Central memory CD4-positive, alpha-beta T cell (primary cell): ENCODE measurements at places on chromosomes 11 and 22.

DNA sequence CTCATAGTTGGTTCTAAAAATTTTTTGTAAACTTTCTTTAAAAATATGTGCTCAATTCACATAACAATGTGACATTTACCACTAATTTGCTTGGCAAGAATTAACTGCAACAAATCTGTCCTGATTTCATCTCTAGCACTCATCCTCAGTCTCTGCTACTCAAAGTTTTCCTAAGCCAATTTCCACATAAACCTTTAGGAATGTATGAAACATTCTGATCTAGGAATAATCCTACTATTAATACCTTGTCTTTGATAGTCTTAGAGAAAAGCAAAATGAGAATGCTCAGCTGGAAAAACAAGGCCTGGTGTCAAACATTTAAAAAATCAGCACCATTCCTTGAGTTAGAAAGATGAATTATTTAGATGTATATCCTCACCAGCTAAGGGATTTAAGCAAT lies 114.3 kb downstream of the CD44 start:
- no peak for DNase-seq

- DNase-seq = no peak
Observed at GRCh38 chr11:115894176-115894575, 390.0 kb upstream of the CADM1 start.

DNA sequence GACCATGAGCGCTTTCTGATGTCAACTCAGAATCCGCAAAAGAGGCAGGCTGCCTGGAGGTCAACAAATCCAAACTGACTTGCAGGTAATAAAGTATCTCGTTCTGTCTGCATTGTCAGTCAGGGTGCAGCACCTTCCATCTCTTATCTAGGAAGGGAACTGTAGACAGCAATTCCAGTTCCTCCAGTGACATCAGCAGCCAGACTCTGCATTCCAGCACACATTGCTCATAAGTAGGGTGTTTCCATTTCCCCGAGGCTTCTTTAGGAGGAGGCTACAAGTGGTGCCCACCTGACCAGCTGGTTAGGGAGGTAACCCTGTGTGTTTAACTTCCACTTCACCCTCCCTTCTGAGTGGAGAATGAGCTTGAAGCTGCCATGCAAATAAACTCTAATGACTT lies 53.3 kb downstream of the NTM start:
- no peak for DNase-seq

- DNase-seq = no peak
Observed at GRCh38 chr22:20904008-20904979, 12.9 kb upstream of the CRKL start.

GRCh38 chr22:45518580-45518991 lies 15.9 kb downstream of the FBLN1 start:
- DNase-seq = no peak
